ENCODE measurements at places on chromosomes 7 and 10.

- no peak for DNase-seq
These were observed 84.1 kb downstream of the FOXL3 start for GRCh38 chr7:373818-374705.

DNA sequence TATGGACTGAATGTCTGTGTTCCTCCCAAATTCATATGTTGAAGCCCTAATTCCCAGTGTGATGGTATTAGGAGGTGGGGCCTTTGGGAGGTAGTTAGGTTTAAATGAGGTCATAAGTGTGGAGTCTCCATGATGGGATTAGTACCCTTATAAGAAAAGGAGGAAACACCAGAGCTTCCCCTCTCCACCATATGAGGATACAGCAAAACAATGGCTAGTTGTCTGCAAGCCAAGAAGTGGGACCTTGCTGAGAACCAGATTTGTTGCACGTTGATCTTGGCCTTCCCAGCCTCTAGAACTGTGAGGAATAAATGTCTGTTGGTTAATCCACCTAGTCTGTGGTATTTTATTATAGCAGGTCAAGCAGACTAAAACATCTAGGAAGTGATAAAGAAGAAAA is 102.2 kb downstream of the AHCYL2 start:
- no peak for DNase-seq

GRCh38 chr7:25846722-25847121 is 305.3 kb upstream of the NFE2L3 start:
- DNase-seq, result no peak

DNA sequence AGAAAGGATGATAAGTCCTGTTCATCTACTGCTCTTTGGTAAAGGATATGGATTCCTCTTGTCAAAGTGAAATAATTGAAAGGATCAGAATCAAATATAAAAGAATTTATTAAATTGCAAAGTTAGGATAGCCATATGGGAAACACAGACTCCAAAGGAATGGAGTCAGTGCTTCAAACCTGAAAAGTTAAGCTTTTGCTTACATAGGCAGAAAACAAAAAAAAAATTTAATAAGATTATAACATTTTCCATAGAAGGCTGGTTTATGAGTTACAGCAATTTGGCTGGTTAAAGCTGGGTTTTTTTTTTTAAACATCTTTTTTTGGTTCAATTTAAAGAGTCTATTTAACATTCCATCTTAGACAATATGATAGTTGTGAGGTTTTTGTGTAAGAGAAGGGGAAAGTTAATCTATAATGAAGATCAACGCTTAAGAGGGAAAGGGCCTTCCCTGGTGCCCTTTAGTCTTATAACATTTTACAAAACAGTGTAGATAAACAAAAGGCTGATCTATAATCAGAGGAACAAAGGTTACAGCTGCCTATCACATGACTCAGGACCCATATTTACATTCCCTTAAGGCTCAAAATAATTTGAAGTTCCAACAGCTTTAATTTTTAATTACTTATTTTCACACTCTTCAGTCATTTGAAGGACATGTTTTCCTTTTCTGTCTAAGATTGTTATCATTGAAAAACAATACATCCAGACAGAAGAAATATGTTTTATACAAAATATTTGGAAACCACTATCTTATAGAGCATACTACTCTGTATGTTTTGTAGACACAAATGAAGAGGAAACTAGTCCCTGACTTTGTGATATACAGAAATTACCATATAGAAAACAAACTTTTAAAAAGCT is 234.3 kb upstream of the MBL2 start:
- no peak for DNase-seq

GRCh38 chr7:66362136-66362535 is 157.0 kb downstream of the TPST1 start:
- DNase-seq, result no peak

DNA sequence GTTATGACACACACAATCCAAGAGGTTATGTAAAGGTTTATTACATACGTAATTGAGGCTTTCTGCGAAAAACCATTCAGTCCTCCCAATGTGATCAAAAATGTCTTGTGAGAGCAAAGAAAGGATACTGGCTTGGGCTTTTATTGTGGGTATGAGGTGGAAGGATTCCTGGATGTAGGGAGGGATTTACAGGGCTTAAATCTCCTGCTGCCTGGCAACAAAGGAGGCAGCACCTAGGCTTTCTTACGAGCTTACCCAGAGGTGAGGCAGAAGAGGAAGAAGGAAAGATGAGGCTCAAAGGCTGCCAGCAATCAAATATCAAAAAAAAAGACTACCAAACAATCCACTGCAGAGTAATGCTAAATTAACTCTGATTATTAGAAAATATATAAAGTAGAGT is 1149.5 kb upstream of the POT1 start:
- DNase-seq, result no peak
